T-cell (primary cell): ENCODE measurements at places on chromosomes 5 and 9. TPM values are rescaled to one million over a fixed set of nuclear protein-coding genes. Genes with fewer than 3 reads are reported as not detected.

MED7 gene
- total RNA-seq: 13.3 TPM

DNA sequence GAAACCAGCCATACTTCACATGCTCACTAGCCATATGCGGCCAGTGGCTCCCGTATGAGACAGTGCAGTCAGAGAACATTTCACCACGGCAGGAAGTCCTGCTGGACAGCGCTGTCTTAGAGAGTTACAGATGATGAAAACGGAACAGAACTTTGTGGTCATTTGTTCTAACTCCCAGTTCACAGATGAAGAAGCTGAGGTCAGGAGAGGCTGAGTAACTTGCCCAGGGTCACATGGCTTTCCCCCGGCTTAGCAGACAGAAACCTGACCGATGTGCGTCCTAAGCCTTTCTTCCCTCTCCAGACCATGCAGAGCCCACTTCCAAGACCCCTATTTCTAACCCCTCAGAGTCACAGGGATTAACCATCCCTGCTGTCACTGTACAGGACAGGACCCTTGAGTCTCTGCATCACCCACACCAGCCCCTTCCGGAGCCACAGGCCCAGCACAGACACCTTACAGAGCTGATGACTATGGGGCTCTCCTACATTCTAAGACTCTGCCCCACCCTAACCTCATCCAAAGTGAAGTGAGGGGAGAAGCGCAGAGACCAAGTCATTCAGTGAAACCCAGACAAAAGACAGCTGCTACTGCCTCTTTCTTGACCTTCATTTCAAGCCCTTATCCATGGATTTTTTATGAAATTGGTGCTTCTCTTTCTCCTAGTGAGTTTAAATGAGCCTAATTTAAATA lies 86.9 kb downstream of the PTPN3 start:
- peaks cover 13% of the 10 kb centered on the region for H3K27me3 ChIP-seq
- H3K4me3 ChIP-seq: no peak overlapping the region
- DNase-seq: no peak
- no peak overlapping the region for H3K27ac ChIP-seq

CNTNAP3 gene
- total RNA-seq: 0.22 TPM

- no peak overlapping the region for H3K27ac ChIP-seq
- no peaks in the 10 kb centered on the region for H3K4me1 ChIP-seq
- H3K4me3 ChIP-seq: no peak overlapping the region
- no peak for DNase-seq
Measured at GRCh38 chr5:145246961-145247744, 588.0 kb downstream of the PRELID2 start.

C5orf58 gene
- total RNA-seq: not detected

- H3K36me3 ChIP-seq: no peaks in the 10 kb centered on the region
- H3K27me3 ChIP-seq: no peaks in the 10 kb centered on the region
- no peak overlapping the region for H3K27ac ChIP-seq
- H3K4me3 ChIP-seq: no peak overlapping the region
Measured at GRCh38 chr5:107553117-107553555, 117.6 kb downstream of the EFNA5 start.

GRM6 gene
- not detected for total RNA-seq

GRCh38 chr5:40033411-40033810 lies 608.6 kb upstream of the DAB2 start:
- H3K27ac ChIP-seq: no peak overlapping the region
- no peak overlapping the region for H3K4me3 ChIP-seq
- H3K27me3 ChIP-seq: no peaks in the 10 kb centered on the region
- H3K4me1 ChIP-seq: no peaks in the 10 kb centered on the region
- DNase-seq: no peak

FOXD1 gene
- 0.68 TPM for total RNA-seq

DCANP1 gene
- total RNA-seq: not detected

SSBP2 gene
- total RNA-seq: 31.1 TPM
